ENCODE measurements at places on chromosomes 16 and 17. TPM values are rescaled to one million over a fixed set of nuclear protein-coding genes. Genes with fewer than 3 reads are reported as not detected.

The RASL10B gene
- 0.16 TPM for total RNA-seq

The PRR29 gene
- total RNA-seq = 0.08 TPM

The GNG13 gene
- not detected for total RNA-seq

- DNase-seq = no peak
Measured at GRCh38 chr16:70416748-70417616, 21.9 kb downstream of the ST3GAL2 start.

DNA sequence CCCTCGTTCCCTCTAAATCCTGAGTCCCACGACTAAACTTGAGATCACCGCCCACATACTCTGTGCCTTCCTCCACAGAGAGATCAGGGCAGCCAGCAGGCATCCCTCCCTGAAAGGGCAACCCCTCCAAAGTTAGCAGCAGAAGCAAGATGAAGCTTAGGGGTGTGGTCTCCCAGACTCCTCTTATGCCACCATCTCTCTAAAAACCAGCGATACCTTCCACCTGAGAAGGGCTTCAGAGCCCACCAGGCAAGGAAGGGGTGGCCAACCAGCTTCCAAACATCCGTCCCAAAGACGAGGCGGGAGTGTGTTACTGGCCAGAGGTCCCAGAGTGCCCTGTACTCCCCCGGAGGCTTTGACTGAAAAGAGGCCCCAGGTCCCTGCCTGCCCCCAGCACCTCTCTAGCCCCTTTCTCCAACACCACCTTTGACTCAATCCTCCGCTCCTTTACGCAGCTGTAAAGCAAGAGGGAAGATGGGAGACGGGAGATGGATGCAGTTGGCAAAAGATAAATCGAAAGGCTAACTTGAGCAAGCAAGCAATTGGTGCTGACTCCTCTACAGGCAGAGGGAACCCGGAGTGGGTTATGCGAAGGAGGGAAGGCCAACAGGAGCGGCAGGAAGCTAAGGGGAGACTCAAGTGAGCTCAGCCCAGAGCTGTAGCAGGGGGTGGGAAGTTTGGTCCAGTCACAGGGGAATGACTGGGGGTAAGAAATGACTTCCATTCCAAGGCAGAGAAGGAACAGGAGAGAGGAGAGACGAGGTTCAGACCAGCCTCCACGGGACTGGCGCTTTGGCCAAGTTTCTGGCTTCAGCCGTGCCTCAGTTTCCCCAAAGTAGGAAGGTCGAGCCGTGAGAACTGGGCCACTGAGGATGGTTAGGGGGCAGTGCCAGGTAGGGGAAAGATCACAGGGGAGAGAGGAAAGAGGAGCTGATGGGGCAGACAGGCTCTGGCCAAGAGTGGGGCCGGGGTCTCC is 1.0 kb downstream of the ST3GAL2 start:
- peak; percentile 40 for DNase-seq

DNA sequence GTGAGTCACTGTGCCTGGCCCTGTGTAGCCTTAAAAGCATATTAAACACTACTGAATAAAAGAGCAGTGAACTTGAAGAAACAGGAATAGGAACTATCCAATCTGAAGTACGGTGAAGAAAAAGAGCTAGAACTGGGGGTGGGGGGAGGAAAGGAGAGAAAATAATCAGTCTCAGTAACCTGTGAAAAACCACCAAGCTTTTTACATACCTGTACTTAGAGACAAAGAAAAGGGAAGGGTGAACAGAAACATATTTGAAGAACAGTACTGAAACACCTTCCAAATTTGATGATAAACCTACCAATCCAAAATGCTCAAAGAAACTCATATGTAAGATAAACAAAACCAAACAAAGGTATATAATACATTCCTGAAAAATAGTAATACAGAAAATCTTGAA is 77.5 kb downstream of the USP32 start:
- no peak for DNase-seq

- DNase-seq = no peak
Measured at GRCh38 chr16:30903002-30903401, 6.6 kb downstream of the CTF1 start.

DNA sequence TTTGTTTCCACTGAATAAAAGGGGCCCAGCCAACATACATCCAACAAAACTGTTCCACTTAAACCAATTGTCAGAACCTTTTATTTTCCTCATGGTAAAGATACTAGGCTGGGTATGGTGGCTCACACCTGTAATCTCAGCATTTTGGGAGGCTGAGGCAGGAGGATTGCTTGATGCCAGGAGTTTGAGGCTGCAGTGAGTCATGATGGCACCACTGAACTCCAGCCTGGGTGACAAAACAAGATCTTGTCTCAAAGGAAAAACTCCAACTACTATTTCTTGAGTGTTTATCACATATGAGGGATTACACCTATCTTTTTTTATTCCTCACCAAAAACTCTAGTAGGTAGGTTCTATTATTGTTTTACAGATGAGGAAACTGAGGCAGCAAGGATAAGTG is 4.7 kb upstream of the PSMC5 start:
- peak; percentile 27 for DNase-seq

DNA sequence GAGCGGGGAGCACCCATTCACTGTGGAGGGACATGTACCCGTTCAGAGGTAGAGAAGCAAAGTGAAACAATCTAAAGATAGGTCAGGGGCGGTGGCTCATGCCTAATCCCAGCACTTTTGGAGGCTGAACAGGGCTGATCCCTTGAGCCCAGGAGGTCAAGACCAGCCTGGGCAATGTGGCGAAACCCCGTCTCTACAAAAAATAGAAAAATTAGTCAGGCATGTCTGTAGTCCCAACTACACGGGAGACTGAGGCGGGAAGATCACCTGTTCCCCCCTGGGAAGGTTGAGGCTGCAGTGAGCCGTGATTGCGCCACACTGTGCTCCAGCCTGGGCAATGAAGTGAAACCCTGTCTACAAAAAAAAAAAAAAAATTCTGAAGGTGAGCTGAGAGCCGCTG is 21.7 kb downstream of the MYL4 start:
- no peak for DNase-seq

- no peak for DNase-seq
Measured at GRCh38 chr17:10059684-10060211, 138.7 kb downstream of the GAS7 start.

DNA sequence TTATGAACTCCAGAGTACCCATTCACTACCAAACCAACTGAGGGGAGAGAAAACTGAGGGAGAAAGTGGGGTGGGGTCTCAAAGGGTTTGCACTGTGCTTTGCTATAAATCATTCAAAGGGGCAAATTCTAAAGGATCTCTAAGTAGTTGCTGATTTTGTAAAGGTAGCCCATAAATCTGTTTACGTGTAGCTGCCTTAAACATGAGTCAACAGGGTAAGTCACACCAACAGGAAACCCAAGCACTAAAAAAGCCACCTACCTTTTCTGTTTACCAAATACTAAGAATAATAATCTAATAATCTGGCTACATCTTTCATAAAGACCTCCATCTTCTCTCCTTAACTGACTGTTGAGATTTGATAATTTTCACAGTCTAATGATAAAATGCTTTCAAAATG is 8.4 kb upstream of the HSBP1 start:
- no peak for DNase-seq

GRCh38 chr17:73546770-73547536 is 97.3 kb downstream of the SDK2 start:
- DNase-seq = no peak

DNA sequence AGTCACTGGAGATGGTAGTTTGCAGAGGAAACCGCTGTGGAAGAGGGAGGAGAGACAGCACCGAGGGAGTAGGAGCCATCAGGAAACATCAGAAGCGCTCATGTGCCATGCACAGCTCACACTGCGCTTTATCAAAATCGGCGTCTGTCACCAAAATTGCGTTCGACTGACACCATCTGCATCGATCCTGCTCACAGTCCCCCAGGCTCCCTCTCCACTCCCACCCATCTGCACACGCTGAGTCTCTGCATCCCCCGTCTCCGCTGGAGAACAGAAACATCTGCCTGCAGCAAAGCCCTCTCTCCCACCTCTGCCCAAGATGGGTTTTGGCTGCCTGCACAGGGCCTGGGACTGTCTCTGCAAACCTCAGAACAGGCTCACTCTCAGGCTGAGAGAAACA is 187.5 kb upstream of the RPL38 start:
- DNase-seq = no peak

- DNase-seq = no peak
Measured at GRCh38 chr17:81339534-81340296, 44.6 kb upstream of the SLC38A10 start.

GRCh38 chr17:31476525-31477416 is 85.3 kb downstream of the RAB11FIP4 start:
- DNase-seq = no peak

DNA sequence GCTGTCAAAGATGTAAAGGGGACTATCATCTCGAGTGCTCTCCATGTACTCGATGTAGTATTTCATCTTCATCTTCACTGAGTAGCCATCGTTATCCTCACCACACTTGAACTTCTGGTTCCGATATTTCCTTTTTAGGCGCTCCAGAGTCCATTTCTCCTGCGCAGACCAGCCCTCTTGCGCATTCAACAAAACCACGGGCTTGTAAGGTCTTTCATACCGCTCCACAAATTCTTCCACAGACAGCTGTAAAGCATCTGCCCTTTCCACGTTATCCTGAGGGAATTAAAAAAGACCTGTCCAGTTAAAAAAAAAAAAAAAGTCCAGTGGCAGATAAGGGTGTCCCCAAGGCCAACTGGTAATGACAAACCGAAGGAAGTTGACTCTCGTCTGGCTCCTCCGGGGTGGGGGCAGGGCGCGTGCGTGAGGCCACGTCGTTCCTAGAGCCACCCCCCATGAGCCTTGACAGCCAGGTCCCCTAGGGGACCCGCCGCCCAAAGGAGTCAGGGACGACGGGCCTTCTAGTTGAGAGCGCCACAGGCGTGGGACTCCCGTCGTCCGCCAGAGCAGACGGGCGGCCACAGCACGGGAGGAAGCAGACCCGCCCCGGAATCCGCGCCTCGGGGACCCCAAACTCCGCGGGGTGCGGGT is 701 bp downstream of the JMJD6 start:
- peak; percentile 76 for DNase-seq

- DNase-seq = no peak
Measured at GRCh38 chr16:79164388-79164995, 436.0 kb downstream of the MAF start.
